Type B pancreatic cell (in vitro differentiated cells): ENCODE measurements at places on chromosomes 6 and 20.

GRCh38 chr6:87908978-87909811 is 138.4 kb upstream of the SPACA1 start:
- no peak for DNase-seq

DNA sequence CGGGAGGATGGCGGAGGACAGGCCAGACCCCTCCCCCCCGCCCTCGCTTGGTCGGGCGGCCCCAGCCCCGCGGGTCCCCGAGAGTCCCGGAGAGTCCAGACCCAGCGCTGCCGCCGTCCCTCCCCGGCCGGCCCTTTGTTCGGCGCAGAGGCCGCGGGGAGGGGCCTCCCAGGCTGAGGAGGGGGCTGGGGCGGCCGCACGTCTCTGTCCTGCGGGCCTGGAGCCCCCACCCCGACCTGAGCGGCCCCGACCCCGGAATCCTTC is 806 bp downstream of the KCNQ2 start:
- DNase-seq = no peak

- no peak for DNase-seq
Observed at GRCh38 chr6:111996144-111996865, 57.6 kb upstream of the CCN6 start.

DNA sequence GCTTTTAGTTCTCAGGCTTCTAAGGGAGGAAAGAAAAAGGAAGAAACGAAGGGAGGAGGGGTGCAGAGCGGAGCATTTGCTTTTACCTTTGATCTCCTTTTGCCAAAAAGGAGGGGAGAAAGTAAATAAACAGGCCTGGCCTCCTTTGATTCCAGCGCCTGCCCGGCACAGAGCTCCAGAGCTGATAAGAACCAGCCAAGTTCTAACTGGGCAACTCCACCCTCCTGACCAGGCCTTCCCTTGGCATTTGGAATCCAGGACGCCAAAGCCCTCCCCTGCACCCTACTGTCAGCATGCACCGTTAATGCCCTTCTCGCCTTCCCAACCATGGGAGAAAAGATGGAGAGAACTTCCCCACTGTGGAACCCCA is 120.8 kb upstream of the PTPN1 start:
- no peak for DNase-seq

DNA sequence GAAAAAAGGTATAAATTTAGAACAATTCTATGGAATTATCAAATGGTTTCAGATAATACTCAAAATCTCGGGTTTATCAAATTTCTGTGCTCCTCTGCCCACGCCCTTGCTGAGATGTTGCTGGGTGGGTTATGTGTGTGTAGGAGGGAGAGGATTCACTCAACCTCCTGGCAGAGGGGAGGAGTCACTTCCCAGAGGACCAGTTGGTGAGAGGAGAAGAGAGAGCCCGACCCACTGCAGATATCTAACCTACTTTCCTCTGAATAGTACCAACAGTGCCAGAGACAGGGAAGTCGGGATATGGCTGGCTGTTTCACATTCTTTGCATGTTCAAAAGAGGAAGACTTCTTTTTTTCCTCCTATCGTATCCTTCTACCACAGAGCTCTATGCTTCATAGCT is 187.1 kb upstream of the MAN1A1 start:
- no peak for DNase-seq

GRCh38 chr20:31543966-31544598 is 29.8 kb downstream of the HM13 start:
- DNase-seq = no peak

- no peak for DNase-seq
Observed at GRCh38 chr6:54307439-54307910, 766 bp upstream of the TINAG start.

DNA sequence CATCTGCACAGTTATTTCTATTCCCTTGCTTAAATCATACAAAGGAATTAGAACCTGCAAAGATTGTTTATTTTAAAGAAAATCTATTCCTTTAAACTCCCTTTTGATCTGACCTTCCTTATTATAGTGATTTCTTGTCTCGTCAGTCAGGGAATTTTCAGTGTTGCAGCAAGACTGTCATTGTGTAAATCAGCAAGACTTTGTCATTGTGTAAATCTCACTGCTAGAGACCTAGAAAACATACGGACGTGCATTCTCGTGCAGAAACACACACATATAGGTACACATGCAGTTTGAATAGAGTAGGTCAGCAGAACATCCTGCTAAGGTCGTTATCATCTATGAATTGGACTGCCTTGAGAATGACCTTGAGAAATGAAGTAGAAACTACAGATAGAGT is 6.2 kb upstream of the SGK1 start:
- DNase-seq = no peak

- DNase-seq = no peak
Observed at GRCh38 chr6:101413773-101414172, 20.3 kb downstream of the GRIK2 start.

DNA sequence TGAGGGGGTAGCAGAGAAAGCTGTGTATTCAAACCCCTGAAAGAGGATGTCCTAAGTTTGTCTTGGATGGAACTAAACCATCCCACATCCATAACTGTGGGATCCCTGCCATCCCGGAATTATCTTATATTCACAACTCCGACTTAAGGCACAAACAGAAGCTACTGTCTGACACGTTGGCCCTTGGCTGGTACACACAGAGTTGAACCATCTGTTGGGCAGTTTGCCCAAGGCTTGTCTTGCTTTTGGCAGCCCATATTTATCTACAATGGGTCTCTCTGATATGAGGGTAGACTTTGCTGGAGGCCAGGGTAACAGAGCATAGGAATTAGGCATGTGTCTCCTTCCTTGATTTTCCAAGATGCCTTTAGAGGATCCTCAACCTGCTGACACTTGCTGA is 116.6 kb upstream of the PROKR2 start:
- DNase-seq = no peak

- DNase-seq = no peak
Observed at GRCh38 chr20:44370639-44371218, 15.2 kb downstream of the HNF4A start.

GRCh38 chr6:54428431-54428830 is 120.2 kb downstream of the TINAG start:
- no peak for DNase-seq

DNA sequence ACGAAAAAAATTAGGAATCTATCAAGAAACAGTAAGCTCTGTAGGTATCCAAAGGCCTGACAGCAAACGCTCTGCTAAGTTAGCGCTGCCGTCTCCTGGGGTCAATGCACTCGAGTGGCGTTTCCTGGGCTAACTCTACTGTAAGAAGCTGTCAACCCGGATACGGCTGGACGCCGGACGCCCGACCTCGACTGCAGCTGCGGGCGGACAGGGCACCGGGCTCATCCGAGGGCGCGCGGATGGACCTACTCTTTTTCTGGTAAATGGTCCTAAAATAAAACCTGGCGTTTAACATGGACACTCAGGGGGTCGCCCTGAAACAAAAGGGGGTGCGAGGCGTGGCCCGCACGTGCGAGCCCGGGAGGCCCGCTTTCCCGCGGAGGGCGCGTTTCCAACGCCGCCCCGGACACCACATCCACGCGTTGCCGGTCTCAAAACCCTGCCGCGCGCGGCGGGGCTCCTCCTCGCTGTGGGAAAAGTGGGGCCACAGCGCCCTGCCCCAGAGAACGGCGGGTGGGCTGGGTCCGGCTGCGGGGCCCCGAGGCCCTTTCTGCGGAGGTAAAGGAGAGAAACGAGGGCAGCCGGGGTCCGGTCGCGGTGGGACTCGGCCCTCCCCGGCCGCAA is 537 bp downstream of the TCP1 start:
- DNase-seq = no peak

GRCh38 chr6:30557683-30557981 is 537 bp downstream of the PRR3 start:
- DNase-seq = no peak

DNA sequence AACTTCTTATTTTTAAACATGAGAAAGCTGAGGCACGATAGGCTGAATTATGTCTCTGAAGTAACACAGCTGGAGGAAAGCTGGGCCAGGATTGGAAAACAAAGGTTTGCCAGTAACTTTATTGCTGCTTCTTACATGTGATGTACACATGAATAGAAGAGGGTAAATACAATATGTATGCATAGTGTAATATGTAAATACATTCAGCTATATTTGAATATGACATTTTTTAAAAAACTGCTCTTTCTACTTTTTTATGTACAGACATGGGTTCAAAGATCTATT is 90.2 kb downstream of the ADTRP start:
- DNase-seq = no peak

GRCh38 chr20:11556410-11556809 is 361.3 kb upstream of the BTBD3 start:
- DNase-seq = no peak
